Natural killer cell (primary cell): ENCODE measurements at places on chromosomes 1 and 21. TPM values are rescaled to one million over a fixed set of nuclear protein-coding genes. Genes with fewer than 3 reads are reported as not detected.

The ZMYND12 gene
- total RNA-seq: 0.47 TPM

The CHI3L1 gene
- total RNA-seq: not detected

The TMEM52 gene
- total RNA-seq: not detected

The MCOLN3 gene
- not detected for total RNA-seq

The OR2T3 gene
- not detected for total RNA-seq

The MYOM3 gene
- not detected for total RNA-seq

The LYST gene
- total RNA-seq: 115 TPM

The CLCA4 gene
- total RNA-seq: not detected

The FAM3B gene
- total RNA-seq: 0.48 TPM

The SDF4 gene
- total RNA-seq: 211 TPM

The INKA2 gene
- 0.48 TPM for total RNA-seq
